GM19239 (cell line): ENCODE measurements at places on chromosomes 2 and 18.
A peak's percentile ranks its signal among the peaks of the same experiment; 100 is the strongest.

DNA sequence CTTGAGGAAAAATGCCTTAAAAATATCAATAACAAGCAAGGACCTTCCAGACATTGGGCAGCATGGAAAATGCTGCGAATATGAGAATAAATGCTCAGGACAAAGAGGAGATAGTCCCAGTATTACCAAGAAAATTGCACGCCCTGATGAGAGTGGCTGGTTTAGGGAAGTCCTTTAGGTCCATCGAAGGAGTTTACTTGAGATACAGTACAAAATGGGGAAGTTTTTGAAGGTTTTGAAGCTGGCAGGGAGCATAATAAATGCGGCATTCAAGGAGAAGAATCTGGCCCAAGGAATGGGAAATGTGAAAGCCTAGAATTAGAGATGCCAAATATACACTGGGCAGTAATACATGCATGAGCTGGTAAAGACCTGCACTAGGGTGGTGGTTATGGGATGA is 90.2 kb upstream of the SPATS2L start:
- no peak for DNase-seq

- DNase-seq, result peak; percentile 25
These were observed 171.0 kb downstream of the SRBD1 start for GRCh38 chr2:45439788-45440773.

DNA sequence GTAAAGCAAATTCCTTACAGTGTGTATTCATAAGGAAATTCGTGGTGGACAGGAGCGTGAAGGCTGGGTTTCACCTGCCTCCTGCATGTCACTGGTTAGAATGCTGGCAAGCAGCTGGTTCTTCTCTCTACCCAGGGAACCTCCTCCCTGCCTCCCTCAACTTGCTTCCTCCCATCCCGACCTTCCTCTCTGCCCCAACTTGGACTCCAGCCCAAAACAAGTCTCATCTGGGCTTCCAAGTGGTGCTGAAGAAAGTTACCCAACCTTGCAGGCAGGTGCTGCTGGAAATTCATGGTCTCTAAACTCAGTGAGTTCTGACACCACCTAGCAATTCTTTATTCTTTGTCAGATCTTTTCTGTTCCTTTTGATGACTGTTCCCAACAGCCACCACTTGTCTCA is 184.5 kb downstream of the BCL2 start:
- no peak for DNase-seq

DNA sequence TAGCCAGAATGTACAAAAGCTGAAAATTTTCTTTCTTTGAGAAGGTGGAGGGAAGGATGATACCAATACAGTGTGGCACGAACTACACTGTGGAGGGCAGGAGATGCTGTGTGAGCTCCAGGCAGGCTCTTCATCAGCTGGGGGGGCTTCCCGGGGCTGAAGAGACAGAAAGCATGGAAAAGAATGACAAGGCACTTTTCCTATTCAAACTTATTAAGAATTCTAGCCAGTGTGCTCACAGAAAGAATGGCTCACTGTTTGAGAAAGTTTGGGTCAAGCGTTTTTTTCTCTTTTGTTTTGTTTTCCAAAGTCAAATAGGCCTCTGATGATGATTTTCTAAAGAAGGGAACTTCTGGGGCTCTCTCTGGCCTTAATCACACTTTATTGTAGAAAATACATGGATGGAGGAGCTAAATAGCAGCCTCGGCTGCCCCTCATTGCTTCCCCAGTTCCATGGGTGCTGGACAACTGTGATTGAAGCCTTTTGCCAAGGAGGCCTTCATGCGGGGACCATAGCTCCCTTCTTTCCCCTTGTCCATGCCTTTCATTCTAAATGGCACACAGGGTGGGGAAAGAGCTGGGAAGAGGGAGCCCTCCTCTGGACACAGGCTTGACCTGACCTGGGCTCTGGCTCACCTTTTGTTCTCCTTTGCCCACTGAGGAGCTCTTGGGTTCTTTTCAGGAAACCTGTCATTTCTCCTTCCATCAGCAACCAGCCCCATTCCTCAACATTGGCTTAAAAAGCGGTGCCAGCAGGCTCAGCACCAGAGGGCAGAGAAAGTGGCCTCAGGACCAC is 130.6 kb downstream of the TDRD15 start:
- DNase-seq, result no peak

DNA sequence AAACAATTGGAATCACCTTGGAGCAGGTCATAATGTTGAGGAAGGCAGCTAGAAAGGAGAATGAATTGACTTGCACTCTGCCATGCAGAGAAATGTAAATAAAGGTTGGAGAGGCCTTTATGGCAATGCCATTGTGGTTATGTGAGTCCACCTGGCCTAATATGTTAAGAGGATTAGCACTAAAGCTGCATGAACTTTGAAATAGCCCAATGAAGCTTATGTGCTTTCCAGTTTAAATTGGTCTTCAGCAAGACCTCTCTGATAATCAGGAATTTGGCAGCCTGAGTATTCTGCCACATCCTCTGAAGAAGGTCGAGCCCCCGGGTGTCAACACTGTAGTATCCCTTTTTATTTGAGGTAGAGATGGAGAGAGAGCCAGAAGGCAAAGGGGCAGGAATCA is 464.9 kb downstream of the CDH2 start:
- DNase-seq, result no peak

DNA sequence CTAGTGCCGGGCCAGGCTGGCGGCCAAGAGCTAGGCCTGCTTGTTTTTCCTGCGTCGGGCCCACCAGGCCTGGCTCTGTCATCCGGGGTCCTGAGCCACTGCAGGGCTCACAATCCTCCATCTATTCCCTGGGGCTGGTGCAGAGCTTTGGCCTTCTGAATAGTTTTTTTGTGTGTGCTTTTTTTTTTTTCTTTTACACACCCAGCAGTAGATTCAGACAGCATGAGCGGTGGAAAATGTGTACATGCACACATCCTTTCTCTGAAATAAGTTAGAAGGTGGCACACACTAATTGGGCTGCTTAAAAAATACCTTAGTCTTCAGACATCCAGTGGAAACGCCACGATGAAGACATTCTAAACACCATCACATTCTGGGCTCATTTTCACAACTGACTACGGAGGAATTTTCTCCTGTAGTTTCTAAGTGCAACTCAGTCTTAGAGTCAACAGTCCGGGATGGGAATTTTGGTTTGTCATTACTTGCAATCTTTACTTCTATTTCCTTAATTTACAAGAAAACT is 6.1 kb downstream of the ZFP36L2 start:
- DNase-seq, result no peak

DNA sequence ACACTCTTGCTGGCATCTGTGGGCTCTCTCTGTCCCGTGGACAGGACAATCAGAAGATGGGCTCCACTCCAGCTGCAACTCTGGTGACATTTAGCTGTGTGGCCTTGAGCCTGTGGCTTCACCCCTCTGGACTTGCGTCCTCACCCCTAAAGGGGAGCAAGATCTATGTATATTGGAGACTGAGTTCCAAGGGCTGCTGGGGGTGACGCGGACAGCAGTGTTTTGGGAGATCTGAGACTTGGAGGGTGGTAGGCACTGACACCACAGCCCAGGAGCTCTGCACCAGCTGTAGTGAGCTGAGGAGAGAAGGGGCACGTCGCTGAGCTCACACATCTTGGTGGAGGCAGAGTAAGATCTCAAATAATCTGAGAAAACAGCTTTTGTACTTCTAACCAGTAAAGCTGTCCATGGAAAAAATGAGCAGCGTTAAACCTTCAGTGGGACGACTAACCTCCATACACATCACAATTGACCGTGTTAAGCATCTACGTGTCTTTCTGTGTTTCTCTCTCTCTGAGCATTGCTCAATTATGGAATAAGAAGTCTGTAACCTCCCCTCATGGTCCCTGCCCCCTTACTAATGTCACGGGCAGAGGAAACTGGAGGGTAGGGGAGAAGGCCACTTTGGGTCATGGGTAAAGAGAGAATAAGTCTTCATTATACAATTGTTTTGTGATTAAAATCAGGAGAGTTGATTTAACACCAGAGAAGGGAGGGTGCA is 85.8 kb downstream of the SH3RF3 start:
- DNase-seq, result no peak

DNA sequence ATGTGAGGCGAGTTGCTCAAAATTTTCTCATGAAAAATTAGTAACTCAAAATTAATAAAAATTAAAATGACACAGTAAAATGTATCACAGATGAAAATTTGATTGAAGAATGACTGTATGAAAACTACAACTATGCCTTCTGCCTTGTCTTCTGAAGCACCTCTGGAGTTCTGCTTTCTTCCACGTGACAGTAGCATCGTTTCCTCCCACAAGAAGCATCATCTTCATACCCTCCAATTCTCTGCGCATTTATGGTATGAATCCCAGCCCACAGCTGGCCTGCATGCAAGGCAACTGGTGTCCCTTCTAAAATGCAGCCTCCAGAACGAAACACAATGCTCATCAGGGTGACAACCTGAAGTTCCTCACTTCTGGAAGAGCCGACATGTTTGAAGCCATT is 189.9 kb downstream of the MYO1B start:
- no peak for DNase-seq

DNA sequence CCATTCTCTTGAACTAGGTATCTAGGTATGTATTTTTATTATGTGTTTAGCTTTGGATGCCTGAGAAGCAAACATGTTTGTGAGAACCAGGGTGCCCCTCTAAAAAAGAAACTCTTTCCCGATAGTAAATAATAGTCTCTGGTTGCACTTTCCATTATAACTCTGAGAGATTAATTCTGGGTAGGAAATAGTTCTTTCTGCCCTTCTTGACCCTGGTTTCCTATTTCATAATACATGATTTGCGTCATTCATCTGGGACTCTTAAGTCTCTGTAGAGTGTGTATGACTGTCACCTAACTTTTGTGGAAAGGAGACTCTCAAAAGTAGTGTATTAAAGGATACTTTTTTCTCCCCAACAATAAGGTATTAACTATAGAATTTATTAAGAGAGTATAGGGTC is 31.5 kb downstream of the ACSL3 start:
- DNase-seq, result no peak

DNA sequence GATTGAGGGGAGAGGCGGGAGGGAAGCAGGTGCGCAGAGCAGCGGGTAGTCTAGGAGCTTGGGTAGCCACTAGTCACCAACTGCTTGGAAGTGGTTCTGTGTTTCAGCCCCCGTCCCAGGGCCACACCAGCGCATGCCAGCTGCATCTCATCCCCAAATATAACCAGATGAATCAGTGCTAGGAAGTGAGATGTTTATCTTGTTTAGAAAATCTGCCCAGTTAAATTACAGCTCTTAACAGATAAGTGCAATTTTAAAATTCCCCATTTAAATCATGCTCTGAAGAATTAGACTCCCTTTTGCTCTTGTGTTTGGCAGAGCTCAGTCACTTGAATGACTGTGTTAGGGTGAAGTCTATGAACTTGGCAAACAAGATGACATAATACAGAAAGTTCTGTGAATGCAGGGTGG is 193.8 kb downstream of the SEPTIN10 start:
- no peak for DNase-seq

DNA sequence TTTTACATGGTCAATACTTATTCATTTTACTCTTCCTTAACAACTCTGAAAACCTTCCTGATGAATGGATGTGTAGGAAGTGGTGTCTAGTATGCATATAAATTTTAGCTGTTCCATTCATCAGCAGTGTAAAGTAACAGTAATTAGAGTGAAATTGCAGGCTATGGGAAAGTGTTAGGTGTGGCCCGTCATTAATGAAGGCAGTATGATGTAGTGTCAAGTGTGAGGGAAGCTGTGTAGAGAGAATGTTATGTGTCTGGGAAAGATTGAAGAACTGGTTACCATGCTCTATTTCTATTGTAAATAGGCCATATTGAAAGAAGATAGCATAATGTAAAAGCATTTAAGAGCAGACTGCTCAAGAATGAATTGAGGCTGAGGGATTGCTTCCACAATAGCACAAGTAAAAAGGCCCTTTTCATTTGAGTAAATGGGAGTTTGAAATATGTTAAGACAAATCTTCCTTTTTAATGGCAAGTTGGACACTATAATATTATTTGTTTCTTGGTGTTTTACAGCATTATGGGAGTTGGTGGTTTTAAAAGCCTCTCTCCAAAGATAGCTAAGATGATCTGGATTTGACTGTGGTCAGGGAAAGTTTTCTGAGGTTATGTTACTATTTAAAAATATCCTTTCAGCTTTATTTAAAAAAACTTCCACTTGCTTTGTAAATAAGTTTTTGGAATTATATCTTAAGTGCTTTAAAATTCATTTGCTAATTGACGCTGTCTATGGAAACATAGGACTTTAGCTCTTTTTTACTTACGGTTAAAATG is 401.0 kb upstream of the ZEB2 start:
- DNase-seq, result no peak

DNA sequence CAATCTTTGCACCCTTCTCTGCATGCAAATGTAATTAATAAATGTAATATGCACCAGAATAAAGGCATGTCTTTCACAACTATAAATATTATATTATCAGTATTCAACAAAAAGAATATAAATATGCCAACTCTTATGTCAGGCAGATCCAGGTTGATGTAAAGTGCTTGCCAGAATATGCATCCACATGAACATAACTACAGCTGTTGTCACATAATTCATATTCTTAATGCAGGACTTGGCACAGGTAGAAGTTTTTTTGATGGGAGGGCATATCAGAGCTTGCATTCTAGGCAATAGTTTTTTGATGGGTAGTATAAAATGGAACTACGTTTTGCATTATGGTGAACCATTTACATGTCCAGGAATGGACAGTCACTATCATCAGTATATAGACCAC is 544.3 kb downstream of the ZNF804A start:
- no peak for DNase-seq

- peak; percentile 1 for DNase-seq
These were observed 45.5 kb upstream of the SCN7A start for GRCh38 chr2:166539340-166540162.

GRCh38 chr2:30095402-30095801 is 51.4 kb upstream of the YPEL5 start:
- DNase-seq, result no peak
